ENCODE measurements at places on chromosomes 5 and 9.

- no peak for DNase-seq
These were observed 41.1 kb upstream of the TCF7 start for GRCh38 chr5:134073404-134073803.

DNA sequence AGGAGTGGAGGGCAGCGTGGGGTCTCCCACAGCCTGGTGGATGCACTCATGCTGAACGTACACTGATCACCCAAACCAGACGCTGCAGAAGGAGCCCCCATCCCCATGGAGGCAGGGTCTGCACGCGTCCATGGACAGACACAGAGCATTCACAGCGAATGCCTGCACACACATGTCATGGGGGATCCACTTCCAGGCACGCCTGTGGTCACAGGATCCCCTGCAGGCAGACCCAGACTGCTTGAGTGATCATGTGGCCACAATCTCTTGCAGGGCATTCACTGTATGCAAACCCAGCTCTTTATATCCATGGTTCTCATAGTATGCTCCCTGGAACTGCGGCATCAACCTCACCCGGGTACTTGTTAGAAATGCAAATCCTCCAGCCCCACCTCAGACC lies 5.4 kb downstream of the SNCB start:
- no peak for DNase-seq

DNA sequence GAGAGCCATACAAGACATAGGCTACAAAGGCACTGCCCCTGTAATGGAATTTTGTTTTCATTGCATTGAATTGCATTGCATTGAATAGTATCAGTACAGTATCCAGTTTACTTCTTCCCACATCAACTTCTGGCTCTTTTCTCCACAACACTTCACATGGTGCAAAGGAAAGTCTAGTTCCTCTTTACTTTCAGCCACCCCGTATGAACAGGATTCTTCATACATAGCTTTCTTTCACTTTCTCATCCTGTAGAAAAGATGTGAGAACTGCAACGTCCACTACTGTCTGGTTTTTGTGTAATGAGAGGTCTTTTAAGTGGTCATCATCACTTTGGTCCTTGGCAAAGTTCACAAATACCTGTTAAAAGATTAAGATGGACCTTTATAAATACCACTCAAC lies 20.2 kb downstream of the NIPSNAP3B start:
- DNase-seq: no peak

DNA sequence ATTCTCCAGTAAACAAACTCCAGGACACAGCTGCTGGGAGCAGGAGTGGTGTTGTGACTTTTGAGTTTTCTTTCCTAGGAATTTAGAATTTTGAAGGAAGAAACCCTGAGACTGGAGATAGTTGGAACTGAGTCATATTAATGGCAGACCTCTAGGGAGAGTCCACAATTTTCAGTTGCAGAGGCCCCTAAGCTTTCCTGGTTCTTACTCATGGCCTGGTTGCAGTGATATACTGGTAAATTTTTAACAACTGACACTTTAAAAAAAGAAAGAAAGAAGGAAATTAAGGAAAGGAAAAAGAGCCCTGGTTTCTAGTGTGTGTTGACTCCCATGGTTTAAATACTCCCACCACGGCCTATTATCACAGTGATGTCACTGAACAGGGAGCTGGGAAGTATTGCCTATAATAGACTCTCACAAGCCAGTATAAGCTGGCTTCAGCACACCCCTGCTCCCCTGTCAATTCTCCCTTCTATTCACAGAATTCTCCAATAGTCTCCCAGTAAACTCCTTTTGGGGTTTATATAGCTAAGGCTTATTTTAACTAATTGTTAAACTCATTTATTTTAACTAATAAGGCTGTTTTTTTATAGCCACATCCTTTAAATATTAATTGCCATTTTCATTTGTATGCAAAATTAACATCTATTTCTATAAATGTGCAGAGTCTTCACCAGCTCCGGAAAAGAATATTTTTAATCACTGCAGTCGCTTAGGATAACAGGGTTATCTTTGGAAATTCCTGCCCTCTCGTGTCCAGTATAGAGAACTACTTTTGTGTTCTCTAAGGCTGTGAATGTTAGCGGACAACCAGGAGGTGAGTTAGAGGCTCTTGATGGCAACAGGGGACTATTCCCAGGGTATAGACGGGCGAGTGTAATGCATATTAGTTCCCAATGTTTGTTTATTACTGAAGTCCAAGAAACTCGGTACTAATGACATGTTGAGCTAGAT lies 59.7 kb downstream of the GGTA1 start:
- no peak for DNase-seq

DNA sequence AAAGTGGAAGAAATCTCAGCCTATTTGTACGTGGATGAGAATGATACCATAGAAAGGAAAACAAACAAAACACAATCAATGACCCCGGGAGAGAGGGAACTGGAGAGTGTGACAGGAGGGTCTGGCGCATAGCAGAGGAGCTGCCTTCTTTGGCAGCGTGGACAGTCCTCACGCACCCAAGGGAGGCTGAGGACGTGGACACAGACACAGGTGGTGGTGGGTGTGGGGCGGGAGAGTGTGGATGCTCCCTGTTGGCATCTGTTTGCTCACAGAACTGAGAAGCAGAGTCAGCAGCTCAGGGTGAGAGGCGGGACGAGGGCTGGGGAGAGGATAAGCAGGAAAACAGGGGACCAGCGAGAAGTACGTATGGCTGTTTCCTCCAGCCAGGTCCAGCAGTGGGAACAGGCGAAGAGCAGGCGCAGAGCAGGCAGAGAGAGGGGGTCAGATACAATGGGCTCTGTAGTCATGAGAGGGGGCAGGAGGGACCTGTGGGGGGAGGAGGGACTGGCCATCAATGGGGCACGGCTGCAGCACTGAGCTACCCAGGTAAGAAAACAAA lies 10.0 kb downstream of the CMBL start:
- no peak for DNase-seq

DNA sequence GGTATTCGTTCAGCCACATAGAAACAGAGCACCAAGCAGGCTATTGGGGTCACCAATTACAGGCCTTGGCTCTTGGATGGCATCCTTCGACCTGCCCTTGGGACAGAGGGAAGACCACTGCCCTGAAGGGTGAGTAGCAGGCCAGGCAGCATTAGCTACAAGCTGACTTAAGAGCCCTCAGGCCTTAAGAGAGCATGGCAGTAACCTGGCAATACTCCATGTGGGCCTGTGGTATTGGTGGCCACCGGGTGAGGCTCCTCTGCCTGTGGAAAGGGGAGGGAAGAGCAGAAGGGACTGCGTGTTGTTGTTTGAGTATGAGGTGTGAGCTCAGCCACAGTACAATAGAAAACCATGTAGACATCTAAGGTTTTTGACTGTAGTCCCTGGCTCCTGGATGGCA lies 170.6 kb downstream of the MCTP1 start:
- DNase-seq: no peak

- DNase-seq: no peak
These were observed 168.5 kb upstream of the TARS1 start for GRCh38 chr5:33272288-33272687.

DNA sequence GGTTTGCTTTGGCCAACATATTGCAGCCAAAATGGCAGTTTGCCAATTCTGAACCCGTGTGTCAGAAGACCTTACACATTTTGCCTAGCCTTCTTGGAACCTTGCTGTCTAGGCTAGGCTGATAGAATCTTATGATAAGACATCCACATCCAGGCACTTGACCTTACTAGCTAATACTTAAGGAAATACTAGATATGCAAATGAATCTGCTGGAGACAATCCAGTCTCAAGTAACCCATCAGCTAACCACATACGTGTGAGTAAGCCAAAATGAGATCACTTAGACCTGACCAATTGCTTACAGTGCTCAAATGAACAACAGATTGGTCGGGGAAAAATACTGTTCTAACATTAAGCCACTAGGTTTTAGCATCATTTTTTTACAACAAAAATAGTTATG lies 1504.6 kb upstream of the CDH9 start:
- no peak for DNase-seq

DNA sequence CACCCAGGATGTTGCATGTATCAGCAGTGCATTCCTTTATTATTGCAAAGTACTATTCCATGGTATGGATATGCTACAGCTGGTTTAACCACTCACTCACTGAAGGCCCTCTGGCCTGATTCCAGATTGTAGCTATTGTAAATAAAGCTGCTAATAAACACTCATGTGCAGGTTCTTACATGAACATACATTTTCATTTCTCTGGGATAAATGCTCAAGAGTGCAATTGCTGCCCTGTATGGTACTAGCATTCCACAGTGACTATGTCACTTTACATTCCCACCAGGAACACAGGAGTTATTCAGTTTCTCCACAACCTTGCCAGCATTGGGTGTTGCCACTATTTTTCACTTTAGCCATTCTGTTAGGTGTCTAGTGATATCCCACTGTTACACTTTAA lies 267.6 kb downstream of the SPOCK1 start:
- DNase-seq: no peak

GRCh38 chr5:73513996-73514395 lies 15.8 kb downstream of the BTF3 start:
- DNase-seq: no peak

- DNase-seq: no peak
These were observed 205.6 kb upstream of the MPDZ start for GRCh38 chr9:13485068-13485596.

DNA sequence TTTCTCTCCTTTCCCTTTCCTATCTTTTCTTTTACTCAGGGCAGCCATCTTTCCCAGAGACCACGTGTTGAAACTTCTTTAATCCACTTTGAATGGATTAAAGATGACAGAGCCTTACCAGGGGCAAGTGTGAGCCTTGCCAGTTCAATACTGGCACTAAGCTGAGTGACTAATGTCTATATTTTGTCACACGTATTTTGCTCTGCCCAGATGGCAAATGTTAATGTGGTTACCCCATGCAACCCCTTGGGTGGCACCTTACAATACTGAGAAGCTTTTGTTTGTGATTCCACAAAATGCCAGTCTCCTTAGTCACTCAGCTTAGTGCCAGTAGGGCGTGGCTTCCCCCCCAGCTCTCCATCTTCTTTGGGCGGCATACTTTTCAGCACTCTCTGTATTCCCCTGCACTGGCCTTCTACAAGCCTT lies 24.8 kb downstream of the ANXA1 start:
- DNase-seq: no peak

DNA sequence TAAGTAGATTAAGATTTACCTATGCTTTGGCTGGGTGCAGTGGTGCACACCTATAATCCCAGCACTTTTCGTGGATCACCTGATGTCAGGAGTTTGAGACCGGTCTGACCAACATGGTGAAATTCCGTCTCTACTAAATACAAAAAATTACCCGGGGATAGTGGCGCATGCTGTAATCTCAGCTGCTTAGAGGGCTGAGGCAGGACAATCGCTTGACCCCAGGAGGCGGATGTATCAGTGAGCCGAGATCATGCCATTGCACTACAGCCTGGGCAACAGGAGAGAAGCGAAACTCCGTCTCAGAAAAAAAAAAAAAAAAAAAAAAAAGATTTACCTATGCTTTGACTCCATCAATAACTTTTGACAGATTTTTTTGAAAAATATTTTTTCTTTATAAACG lies 267.1 kb upstream of the SEMA6A start:
- DNase-seq: no peak

DNA sequence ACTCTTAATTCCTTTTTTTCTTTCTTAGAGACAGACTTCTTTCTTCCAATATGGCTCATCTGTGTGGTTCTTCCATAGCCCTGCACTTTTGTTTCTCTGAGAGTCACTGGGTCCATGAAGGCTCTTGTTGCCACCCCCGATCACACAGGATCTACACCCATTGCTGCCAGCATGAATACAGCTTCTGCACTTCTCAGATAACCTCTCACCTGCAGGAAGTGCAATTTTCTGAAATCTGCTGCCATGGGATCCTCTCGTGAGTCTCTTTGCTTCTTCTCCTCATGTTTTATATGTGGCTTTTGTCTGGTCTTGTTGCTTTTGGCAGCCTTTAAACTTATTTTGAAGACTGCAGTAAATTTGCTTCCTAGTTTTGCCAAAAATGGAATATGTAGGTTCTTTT lies 171.2 kb downstream of the TMEM167A start:
- no peak for DNase-seq

GRCh38 chr5:66708368-66708767 lies 112.2 kb downstream of the MAST4 start:
- DNase-seq: no peak

DNA sequence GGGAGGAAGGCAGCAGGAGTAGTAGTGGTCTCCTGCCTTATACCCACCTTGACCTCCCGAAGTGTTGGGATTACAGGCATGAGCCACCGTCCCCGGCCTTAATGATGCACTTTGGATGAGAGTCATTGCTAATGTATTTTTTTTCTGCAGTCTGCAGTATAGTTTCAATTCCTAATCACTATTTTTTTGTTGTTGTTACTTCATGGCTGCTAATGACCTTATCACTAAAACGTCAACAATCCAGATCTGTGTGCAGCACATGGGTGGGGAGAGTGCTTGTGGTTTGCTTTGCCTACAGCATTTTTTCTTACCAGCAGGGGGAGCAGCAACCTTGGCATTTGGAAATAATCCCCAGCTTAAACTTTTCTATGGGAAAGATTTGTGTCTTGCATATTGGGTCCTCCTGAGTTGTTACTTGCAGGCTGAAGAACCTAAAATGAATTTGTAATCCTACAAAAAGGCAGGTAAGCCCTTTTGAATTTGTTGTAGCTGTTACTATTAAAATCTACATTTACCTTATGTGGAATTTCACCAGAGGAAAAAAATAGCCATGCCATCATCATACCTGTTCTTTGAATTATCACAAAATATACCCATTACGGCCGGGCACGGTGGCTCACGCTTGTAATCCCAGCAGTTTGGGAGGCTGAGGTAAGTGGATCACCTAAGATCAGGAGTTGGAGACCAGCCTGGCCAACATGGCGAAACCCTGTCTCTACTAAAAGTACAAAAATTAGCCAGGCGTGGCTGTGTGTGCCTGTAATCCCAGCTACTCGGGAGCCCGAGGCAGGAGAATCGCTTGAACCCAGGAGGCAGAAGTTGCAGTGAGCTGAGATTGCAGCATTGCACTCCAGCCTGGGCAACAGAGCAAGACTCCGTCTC lies 6.3 kb upstream of the MED7 start:
- DNase-seq: no peak

- no peak for DNase-seq
These were observed 535.1 kb downstream of the ELAVL2 start for GRCh38 chr9:23290973-23291372.

DNA sequence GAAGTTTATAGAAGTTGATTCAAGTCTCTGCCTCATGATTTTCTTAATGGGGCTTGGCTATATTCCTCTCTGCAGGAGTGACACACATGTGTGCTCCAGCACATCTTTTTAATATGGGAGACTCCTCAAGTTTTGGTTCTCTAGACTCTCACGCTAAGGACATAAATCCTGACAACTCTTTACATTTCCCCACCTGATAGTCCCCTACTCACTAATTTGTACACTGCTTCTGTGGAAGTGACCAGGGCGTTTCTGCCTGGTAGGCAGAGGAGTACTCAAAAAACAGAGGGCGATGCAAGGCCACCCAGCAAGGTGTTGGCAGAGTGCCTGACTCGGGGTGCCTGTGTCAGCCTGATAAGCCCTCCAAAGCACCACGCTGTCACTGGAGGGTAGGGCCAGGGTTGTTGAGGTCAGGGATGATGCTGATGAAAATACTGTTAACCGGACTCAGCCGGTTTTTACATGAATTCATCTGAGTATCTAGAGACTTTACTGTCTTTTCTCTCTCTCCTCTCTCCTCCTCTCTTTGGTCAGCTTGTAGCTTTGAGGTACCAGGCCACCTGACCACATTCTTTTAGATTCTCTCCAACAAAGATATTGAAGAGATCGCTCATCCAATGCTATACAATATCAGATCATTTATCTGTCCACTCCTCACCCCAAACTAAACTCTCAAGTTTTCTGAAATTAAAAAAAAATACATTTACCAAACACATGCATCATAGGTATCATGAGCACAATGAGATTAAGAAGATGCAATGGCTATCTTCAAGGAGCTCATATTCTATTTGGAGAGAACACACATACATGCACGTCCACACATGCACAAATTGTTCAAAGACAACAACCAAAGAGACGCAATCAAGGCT lies 205.2 kb downstream of the PIK3R1 start:
- no peak for DNase-seq

Measured in esophagus muscularis mucosa (tissue), 4 donors.